ENCODE measurements at places on chromosomes 16 and 17.
A peak's percentile ranks its signal among the peaks of the same experiment; 100 is the strongest.

GRCh38 chr17:69637446-69638156 is 223.1 kb downstream of the MAP2K6 start:
- no peak for DNase-seq

DNA sequence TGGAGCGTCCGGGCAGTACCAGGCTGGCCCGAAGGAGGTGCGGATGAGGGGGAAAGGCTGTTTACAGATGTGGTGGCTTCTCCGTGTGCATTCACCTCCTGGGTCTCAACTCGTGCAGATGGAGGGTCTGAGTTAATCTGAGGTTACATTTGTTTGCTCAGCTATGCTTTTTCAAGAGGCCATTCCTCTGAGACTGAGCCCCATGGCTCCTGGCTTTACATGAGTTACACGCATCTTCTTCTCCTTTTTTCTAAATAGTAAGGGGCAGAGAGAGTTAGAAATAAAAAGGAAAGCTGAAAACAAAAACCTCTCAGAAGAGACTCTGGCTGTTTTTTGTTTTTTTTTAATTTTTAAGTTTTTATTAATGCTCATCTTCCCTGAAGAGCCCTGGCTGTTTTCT is 29.0 kb downstream of the IRF8 start:
- DNase-seq, result no peak

- no peak for DNase-seq
These were observed 9.8 kb downstream of the SLC38A10 start for GRCh38 chr17:81285179-81285878.

DNA sequence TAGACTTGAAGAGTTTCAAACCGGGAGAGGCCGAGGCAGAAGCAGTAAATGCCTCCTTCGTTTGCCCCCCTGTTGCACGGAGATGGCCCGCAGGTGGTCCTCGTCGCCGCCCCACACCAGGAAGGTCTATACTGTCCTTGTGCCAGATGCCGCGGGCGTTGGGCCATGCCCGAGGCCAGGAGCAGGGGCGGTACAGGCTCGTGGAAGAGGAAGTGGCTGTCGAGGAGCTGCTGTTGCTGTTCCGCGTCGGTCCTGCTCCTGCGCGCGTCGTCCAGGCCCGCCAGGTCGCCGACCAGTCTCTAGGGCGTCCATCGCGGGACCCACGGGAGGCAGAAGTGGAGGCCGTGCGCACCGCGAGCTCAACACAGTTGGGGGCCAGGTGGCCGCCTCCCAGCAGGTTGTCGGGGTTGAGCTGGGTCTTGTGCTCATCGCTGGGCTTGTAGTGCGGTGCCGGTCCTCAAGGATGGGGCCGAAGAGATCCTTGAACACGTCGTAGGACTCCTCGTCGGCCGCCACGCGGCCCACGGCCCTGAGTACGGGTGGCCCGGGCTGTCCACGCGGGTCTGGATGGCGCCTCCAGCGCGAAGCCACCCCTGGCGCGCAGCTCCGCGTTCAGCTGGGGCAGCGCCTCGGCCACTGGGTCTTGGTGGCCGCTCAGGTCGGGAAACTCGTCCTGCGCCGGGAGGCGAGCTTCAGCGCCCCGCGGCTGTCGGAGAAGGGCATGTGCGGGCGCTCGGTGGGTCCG is 13.1 kb upstream of the C16orf87 start:
- DNase-seq, result no peak

- no peak for DNase-seq
These were observed 67.8 kb downstream of the ANKRD11 start for GRCh38 chr16:89422527-89422904.

DNA sequence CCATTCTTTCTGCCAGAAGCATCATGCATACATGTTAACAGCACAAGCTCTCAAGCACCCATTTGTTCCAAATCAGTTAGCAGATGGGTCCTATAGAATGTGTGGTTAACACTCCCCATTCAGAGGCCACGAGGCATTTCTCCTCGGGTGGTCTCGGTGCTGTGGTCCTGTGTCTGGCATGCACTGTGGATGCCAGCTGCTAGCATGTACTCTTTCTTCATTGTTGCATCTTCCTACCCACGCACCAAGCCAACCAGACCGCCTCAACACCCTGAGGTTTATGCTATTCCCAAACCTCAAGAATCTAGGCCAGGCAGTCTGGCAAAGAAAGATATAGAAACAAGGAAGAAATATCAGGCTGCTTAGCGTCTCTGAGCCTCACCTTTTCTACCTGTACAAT is 27.8 kb upstream of the MRTFB start:
- DNase-seq, result no peak

DNA sequence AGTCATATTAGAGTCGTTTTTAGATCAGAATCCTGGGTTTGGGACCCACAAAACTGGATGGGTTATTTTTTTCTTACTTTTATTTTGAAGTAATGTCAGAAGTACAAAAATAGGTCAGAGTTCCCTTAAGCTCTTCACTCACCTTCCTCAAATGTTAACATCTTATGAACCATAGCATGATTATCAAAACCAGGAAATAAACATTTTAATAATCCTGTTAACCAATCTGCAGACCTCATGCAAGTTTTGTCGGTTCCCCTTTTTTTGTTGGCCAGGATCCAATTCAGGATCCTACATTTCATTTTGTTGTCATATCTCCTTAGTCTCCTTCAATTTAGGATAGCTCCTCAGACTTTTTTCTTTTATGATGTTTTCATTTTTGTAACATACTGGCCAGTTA is 162.0 kb downstream of the CHD9 start:
- no peak for DNase-seq

DNA sequence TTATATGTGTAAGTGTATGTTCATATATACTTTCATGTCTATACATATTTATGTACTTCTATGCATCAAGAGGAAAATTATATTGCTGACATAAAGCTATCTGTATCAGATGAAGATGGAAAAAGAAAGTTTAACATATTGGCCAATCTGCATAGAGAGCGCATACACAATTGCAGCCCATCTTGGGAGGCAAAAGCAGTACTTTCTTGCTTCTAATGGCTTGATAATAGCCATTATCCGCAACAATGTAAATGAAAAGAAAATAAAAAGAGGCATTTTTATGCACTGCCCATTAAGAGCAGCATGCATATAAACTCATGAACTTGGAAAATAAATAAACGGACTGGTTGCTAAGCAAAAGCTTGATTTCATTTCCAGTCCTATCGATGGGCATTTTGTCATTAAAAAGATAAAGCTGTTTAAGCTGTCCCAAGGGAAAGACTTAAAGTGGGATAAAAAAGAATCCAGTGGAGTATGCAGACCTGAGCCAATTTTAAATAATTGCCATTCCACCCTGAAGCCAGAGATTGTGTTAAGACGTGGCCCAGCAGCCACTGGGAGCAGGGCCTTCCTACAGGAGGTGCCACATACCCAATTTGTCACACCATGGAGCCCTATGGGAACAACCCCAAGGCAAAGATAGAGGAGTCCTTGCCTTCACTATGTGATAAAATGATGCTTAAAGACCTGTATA is 183.6 kb upstream of the CDH11 start:
- DNase-seq, result no peak

DNA sequence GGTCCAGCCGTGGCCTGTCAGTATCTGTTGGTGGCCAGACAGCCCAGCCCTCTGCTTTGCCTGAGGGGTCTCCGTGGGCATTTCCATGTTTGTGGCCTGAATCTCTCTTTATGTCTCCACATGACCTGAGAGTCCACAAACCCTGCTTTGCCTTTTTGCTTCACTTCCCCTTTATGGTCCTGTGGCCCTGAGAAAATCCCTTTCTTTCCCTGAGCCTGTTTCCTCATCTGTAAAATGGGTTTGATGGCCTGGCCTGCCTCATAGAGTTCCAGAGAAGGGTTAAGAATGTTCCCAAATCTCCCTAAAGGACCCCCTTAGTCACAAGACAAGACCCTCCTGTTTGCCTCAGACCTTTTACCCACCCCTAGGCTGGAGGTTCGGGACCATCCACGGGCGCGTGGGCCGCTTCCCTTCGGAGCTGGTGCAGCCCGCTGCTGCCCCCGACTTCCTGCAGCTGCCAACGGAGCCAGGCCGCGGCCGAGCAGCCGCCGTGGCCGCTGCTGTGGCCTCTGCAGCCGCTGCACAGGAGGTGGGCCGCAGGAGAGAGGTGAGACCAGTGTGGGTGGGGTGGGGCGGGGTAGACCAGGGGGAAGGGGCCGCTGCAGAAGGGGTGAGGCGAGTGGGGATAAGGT is 26.2 kb upstream of the ALKBH5 start:
- no peak for DNase-seq

- DNase-seq, result peak; percentile 5
These were observed 303 bp upstream of the SCNN1G start for GRCh38 chr16:23182206-23182678.

DNA sequence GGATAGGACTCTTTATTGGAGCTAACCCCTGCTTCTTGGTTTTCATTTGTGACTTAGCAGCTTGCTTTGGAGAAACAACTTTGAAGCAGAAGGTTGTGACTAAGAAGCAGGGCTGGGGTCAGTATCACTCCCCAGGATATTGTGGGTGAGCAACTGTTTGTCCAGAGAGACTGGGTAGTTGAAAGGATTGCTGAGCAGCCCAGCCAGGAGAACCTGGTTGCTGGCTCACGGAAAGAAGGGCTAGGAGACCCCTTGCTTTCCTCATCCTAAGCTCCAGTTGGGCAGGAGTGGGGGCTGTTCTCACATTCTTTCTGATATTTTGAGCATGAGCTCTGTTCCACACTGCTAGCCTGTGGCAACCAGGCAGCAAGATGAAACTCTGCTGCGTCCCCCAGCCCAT is 151.2 kb downstream of the CBLN1 start:
- DNase-seq, result no peak

DNA sequence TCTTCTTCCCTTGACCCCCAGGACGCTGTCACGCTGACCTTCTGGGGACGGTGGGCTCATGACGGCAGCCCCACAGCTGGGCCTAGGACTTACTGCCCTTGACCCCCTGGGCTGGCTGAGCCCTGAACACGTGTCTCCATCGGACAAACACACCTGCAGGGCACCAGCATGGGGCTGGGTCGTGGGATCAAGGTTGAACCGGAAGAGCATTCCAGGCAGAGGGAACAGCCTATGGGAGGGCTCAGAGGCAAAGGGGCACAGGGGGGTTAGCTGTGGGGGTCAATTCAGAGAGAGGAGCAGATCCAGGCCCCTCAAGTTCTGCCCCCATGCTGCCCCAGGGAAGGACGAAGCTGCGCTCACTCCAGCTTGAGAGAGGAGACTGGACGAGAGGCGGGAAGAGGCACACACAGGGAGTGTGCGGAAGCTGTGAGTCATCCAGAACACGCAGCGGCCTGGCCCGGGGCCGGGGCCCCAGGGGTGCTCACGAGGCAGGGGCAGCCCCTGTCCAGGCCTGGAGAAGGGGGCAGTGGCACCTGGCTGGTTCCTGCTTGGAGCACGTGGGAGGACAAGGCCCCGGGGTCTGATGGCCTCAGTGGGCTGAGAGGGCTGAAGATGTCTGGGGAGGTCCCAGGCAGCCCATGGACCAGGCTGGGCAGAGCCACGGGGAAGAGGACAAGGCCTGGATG is 9.9 kb downstream of the SSTR5 start:
- DNase-seq, result no peak

- no peak for DNase-seq
These were observed 547 bp downstream of the VMP1 start for GRCh38 chr17:59707971-59708430.

- no peak for DNase-seq
These were observed 220.6 kb upstream of the CHMP6 start for GRCh38 chr17:80770881-80771611.

- DNase-seq, result no peak
These were observed at the start of gene SLC4A1 for GRCh38 chr17:44267818-44268490. Gene SLC4A1 (minus strand): TSS chr17:44268135. CDS start chr17:44262866, 5,269 bp downstream.

- DNase-seq, result no peak
These were observed 4.4 kb upstream of the EIF4A3 start for GRCh38 chr17:80151333-80151732.

DNA sequence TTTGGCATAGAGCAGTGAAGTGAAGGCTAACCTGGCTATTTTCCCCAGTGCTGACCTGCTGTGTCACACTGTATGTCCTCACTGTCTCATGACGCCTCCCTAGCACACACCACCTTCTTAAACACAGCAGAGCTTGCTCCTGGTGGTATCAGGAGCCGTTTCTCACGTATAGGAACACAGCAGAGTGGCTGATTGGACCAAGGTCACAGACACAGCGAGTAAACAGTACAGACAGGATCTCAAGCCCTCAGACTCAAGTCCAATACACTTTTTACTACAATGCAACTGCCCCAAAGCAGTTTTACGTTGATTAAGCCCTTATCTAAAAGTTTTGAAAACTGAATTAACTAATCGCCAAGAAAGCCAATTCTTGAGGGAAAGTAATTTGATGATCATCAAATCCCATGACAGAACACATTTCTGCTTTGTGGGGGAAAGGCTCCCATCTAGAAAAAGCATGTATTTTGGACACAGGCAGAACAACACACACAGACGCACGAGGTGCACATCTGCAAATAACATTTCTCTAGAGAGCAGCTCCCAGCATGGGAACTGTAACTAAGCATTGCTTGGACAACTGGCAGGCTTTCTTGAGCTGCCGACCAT is 15.2 kb downstream of the ARHGAP17 start:
- no peak for DNase-seq

GRCh38 chr17:45011767-45012166 is 39.7 kb downstream of the DCAKD start:
- DNase-seq, result no peak

DNA sequence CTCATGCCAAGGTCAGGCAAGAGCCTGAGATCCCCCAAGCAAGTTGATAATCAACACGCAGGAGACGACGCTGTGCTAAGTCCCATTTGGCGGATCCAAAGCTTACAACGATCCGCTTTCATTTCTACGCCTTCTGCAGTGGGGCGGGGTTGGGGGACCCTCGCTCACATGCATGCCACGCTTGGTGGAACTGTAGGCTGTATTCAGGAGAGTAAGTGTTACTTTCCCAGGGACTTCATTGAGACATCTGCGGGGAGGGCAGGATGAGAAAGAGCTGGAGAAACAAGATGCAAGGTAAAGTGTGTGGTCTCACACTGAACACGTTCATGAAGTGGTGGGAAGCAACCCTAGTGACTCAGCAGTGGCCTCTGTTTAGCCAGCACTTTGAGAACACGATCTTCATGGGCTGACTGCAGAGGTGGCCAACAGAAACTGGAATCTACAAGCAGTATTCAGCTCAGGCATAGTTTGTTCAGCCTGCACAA is 100.5 kb downstream of the XYLT1 start:
- no peak for DNase-seq

DNA sequence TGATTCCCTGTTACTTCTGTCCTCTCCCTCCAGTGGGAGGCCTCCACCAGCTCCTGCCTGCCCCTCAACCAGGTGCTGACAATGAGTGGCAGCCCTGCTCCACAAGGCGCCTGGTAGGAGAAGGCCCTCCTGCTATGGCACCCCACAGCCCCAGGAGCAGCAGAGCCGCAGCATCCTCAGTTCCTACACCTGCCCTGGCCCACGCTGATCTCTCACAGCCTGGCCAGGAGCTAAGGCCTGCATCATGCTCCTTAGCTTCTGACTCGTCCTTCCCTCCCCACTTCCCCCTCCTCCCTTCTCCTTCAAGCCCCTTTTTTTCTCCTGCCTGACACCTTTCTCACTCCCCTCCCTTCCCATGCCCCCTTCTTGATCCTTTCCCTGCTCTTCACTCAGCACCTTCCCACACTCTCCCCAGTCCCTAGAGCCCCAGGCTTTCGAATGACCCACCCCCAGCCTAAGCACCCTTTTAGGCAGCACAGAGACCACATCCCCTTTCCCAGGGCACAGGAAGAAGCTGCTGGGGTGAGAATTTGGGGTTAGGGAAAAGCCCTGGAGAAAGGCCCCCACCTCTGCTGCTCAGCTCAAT is 6.5 kb downstream of the PROCA1 start:
- no peak for DNase-seq

- DNase-seq, result no peak
These were observed 6.6 kb downstream of the CD300LG start for GRCh38 chr17:43853546-43853945.

GRCh38 chr17:74176546-74177001 is 26.9 kb upstream of the RPL38 start:
- no peak for DNase-seq

- DNase-seq, result no peak
These were observed 16.4 kb downstream of the TELO2 start for GRCh38 chr16:1509307-1510221.
